ENCODE measurements at places on chromosomes 11 and 22.

DNA sequence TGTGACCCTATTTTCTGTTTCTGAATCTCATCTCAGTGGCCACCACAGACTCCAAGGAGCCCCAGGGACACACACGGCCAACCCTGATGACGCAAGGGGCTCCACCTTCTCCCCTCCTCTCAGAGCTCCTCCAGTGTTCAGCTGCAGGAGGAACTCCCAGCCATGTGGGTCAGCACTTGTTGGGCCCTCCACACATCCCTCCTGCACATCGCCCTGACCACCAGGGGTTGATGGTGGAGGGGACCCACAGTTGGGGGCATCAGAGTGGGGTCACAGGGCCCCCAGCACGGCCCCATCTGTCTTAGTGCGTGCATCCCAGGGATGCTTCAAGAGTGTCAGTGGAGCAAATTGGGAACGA, 499.6 kb downstream of the BRD1 start:
- DNase-seq: no peak

GRCh38 chr11:65078786-65079342, 5.0 kb downstream of the CDCA5 start:
- DNase-seq: no peak

DNA sequence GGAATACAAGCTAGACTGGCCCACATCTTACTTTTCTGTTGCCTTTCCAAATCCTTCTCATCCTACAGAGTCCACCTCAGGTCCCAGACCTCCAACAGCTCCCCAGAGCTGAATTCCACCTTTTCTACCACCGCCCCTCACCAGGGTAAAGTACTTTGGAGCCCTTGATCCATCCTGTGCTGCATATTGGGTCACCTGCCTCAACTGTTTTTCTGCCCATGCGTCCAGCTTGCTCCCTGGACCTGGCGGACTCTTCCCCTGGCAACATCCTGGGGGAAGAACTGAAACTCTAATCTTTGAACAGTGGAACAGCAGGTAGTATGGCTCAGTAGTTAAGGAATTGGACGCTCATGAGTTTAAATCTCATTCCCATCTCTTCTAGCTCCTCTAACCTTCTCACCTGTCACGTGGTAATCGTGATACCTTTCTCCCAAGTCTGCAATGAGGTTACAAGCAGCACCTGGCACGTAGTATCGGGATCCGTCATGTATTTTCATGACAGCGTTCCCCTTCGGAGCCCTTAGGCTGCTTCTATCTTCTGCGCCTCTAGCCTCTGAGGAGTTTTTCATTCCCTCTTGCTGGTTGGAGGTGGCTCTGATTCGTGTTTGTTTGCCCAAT, 98.1 kb downstream of the CEP164 start:
- no peak for DNase-seq

DNA sequence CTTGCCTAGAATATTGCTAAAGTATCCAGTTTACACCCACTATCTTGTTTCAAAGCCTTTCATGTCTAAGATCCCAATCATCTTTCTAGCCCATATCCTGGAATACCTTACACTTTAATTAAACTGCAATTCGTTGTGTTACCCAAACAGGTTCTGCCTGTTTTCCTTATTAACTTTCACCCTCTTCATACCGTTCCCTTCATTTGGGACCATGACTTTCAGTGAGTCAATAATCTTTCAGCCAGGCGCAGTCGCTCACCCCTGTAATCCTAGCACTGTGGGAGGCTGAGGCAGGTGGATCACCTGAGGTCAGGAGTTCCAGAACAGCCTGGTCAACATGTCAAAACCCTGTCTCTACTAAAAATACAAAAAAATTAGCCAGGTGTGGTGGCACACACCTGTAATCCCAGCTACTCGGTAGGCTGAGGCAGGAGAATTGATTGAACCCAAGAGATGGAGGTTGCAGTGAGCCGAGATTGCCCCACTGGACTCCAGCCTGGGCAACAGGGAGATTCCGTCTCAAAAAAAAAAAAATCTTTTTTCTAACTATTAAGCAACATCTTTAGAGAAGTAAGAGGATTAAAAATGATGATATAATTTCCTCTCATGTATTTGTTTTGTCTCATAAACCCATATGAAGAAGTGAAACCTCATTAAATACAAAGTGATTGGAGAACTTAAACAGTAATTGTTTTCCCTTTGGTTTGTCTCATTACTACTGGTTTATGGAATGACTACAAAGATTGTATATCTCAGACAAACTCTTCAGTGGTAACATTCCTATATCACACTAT, 20.7 kb downstream of the DMC1 start:
- peak; percentile 3 for DNase-seq

DNA sequence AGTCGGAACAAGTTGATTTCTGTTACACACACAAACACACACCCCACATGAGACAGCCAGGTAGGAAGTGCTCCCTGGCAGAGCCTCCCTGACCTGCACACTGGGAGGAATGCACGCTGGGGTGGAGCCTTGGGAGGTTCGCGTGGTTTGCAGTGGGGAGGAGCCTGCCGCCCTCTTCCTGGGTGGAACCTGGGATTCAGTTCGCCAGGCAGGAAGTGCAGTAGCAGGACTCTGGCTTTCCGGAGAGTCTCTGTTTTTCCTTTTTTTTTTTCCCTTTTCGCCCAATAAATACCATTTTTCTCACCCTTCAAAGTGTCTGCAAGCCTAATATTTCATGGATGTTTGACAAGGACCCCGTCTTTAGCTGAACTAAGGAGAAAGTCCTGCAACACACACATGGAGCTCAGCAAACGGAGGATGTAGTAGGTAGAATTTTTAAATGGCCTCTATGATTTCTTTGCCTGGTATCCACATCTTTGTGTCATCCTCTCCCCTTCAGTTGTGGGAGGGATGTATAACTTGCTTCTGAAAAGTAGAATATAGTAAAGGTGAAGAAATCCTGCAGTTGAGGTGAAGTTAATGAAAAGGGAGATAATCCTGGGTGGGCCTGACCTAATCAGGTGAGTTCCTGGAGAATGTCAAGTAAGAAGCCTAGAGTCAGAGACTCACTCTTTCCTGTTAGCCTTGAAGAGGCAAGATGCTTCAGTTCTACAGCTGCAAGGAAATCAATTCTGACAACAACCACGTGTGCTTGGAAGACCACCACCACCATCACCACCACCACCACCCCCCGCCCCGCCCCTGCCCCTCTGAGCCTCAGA, 72.9 kb downstream of the PIWIL4 start:
- no peak for DNase-seq

GRCh38 chr11:47415091-47415854, 6.9 kb downstream of the SLC39A13 start:
- no peak for DNase-seq

- peak; percentile 46 for DNase-seq
Measured at GRCh38 chr22:35961480-35962295, 66.9 kb downstream of the RBFOX2 start.
